ENCODE measurements at places on chromosomes 16 and 17.
A peak's percentile ranks its signal among the peaks of the same experiment; 100 is the strongest.

GRCh38 chr17:55325406-55325805, 60.6 kb downstream of the HLF start:
- peaks cover 5% of the 10 kb centered on the region for H3K27me3 ChIP-seq
- H3K36me3 ChIP-seq: no peaks in the 10 kb centered on the region
- H3K4me3 ChIP-seq: no peak overlapping the region

DNA sequence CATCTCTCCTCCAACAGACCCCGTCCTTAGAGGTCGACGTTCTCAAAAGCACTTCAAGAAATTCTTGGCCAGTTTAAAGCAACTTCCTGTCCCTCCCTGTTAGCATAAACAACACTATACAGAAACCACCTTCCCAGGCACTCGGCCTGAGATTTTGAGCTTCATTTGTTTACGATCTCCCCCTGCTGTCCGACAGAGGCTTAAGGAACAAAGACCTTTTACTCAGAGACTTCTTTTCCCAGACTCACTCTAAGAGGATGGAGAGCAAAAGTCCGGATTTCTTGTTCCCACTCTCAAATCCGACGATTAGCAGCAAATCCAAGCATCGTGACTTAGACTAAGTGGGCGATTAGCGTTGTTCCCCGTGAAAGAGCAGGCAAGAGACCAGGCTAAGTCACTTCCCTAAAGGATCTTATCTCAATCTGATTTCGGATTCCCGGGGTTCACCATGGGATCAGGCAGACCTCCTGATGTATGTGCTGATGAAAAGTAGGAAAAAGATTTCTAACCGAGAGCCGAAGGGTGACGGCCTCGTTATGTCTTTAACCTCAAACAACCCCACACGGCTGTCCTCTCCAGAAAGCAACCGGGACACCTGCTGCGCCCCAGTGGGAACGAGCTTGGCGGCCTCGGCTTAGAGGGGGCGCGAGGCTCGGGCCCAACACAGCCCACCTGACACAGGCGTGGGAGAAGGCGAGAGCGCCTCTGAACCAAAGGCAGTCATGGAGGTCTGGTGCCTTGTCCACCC, 598 bp downstream of the INPP5K start:
- peak overlapping the region; percentile 86 for H3K4me3 ChIP-seq
- peaks cover 35% of the 10 kb centered on the region for H3K4me1 ChIP-seq
- peaks cover 18% of the 10 kb centered on the region for H3K36me3 ChIP-seq
- peak; percentile 74 for DNase-seq

DNA sequence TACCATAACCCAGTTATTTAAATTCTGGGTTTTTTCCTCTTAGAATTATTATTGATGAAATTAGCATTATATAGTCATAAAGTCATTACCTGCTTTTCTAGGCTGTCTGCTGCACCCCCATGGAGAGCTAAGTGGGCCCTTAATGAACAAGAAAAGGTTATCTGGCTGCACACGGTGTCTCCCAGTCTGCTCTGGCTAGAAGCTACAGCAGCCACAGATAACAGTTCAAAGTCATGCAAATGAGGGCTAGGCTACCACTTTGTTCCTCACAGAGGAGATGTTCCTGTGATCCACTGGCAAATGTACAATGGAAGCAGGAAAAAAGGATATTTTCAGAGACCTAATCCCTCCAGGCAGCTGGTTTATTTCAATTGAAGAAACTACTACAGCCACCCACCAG, 112.1 kb downstream of the SNX11 start:
- H3K4me1 ChIP-seq: peaks cover 10% of the 10 kb centered on the region
- H3K27ac ChIP-seq: no peak overlapping the region
- DNase-seq: no peak
- peaks cover 4% of the 10 kb centered on the region for H3K36me3 ChIP-seq

- DNase-seq: no peak
- H3K36me3 ChIP-seq: no peaks in the 10 kb centered on the region
- H3K27ac ChIP-seq: no peak overlapping the region
- H3K4me1 ChIP-seq: peaks cover 15% of the 10 kb centered on the region
- no peak overlapping the region for H3K4me3 ChIP-seq
These were observed 5.4 kb upstream of the FSCN2 start for GRCh38 chr17:81522491-81523401.

DNA sequence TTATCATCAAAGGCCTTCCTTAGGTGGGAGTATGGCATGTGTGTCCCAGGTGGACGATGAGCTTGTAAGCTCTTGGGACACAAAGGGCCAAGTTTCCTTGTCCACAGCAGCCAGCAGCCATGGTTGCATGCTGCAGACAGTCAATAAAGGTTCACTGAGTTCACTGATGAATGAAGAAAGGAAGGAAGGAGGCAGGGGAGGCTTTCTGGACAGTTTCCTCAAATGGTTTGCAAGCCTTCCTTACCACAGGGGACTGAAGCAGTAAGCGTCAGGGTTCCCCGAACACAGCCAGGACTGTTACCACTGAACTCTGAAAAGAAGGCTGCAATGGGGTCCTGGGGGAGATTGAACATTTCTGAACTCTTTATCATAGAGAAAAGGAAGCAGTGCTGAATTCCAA, 111.1 kb downstream of the GAS7 start:
- no peak overlapping the region for H3K4me3 ChIP-seq
- H3K27ac ChIP-seq: no peak overlapping the region
- H3K27me3 ChIP-seq: no peaks in the 10 kb centered on the region

DNA sequence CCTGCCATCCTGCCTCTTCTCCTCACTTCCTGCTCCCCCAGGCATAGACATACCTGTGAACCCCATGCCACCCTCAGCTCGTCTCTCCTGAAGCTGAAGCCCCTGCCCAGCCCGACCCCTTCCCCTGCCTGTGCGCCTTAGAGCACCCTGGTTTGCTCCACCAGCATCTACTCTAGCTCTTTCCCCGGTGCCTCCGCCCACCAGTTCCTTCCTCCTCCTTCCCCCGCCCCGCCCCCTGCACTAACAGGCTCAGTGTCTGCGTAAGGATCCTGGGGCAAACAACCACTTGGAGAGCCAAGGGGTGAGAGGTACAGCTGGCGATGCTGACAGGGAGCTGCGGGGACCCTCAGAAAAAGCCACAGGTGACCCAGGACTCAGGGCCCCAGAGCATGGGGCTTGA, 1.9 kb downstream of the GPR142 start:
- H3K27me3 ChIP-seq: peaks cover 4% of the 10 kb centered on the region
- H3K4me1 ChIP-seq: peaks cover 15% of the 10 kb centered on the region

DNA sequence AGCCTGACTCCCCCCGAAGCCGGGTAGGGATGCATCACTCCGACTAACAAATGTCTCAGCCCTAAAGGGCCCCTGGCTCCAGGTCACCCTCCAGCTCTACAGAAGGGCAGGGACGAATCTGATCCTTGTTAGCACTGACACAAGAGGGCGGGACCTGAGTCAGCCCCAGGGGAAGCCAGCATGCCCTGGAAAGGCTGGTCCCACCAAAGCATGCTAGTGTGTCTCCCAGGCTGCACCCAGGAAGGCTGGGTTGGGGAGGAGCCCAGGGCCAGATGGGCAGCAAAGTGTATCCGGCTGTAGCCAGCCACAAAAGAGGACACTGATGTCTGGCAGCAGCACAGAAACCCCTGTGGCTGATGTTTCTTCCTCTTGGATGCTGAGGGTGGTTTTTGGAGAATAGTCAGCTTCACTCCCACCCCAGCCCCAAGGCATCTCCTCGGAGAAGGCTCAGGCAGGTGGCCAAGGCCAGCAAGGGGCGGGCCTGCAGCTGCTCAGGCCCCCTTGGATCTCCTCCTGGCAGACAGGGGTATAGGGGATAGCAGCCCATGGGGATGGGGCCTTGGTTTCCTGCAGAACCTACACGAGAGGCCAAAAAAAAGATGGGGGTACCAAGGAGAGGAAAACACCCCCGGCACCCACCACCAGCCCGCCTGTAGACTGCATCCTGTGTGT, 11.0 kb downstream of the NATD1 start:
- H3K4me1 ChIP-seq: no peaks in the 10 kb centered on the region
- H3K27me3 ChIP-seq: no peaks in the 10 kb centered on the region
- DNase-seq: no peak
- H3K4me3 ChIP-seq: no peak overlapping the region
- H3K27ac ChIP-seq: no peak overlapping the region

GRCh38 chr17:45435481-45435880, 2.8 kb upstream of the ARHGAP27 start:
- H3K27me3 ChIP-seq: no peaks in the 10 kb centered on the region
- no peak for DNase-seq
- no peak overlapping the region for H3K27ac ChIP-seq
- H3K36me3 ChIP-seq: peaks cover 16% of the 10 kb centered on the region

DNA sequence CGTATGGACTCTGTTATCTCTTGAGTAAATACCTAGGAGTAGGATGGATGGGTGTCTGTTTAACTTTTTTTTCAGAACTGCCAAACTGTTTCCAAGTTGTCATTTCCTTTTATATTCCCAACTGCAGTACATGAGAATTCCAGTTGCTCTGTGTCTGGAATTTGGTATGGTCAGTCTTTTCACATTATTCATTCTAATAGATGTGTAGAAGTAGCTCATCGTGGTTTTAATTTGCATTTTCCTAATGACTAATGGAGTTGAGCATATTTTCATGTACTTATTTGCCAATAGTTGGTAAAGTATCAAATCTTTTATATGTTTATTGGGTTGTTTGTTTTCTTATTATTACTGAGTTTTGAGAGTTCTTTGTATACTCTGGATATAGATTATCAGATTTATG, 27.0 kb downstream of the MRTFB start:
- no peaks in the 10 kb centered on the region for H3K36me3 ChIP-seq
- no peak overlapping the region for H3K27ac ChIP-seq
- no peak overlapping the region for H3K4me3 ChIP-seq
- no peaks in the 10 kb centered on the region for H3K27me3 ChIP-seq
- peaks cover 8% of the 10 kb centered on the region for H3K4me1 ChIP-seq

DNA sequence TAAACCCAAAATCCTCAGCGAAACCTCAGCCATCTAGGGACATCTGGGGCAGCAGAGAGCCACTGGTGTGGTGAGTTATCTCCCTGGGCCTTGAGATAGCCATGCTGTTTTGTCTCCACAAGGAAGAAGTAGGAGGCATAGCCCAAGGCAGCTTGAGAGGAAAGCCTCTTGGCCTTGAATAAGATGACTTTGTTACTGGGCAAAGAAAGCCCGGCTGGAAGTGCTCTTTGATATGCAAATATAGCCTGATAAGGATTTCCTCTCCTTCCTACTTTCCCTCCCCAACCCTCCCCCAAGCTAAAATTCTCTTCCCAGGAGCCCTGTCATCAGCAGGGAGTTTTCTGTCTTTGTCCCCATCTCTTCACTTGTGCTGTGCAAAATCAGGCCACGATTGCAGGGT, 694.4 kb downstream of the MAF start:
- no peak overlapping the region for H3K4me3 ChIP-seq
- peaks cover 47% of the 10 kb centered on the region for H3K36me3 ChIP-seq
- H3K27me3 ChIP-seq: no peaks in the 10 kb centered on the region

GRCh38 chr16:84774810-84775209, 45.0 kb upstream of the CRISPLD2 start:
- no peaks in the 10 kb centered on the region for H3K27me3 ChIP-seq
- H3K27ac ChIP-seq: peak overlapping the region; percentile 18
- no peak for DNase-seq

- H3K27me3 ChIP-seq: peaks cover 7% of the 10 kb centered on the region
- DNase-seq: no peak
- H3K27ac ChIP-seq: no peak overlapping the region
- no peaks in the 10 kb centered on the region for H3K4me1 ChIP-seq
- H3K36me3 ChIP-seq: no peaks in the 10 kb centered on the region
These were observed 248.7 kb downstream of the RBFOX3 start for GRCh38 chr17:79361873-79362771.

DNA sequence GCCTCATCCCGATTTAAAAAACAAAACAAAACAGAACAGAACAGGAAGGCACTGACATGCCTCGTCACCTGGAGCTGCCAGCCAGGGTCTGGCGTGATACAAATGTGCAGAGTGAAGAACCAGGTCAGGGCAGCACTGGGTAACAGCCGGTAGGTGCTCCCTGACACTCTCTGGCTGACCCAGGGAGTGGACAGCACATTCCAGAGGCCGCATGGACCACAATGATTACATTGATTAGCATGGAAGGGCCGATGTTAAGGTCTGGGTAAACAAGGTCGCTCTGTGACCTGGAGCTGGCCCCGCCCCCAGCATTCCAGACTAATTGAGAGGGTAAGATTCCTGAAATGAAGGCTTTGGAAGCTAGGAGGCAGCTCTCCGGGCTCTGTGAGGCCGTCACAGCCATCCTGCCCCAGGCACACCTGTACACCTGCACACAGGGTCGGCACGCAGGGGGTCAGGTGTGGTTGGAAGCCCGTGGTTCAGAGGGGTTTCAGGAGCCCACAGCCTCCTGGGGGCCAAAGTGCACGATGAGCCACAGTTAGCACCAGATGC, 21.4 kb downstream of the PIEZO1 start:
- H3K27me3 ChIP-seq: no peaks in the 10 kb centered on the region
- H3K4me1 ChIP-seq: peaks cover 42% of the 10 kb centered on the region

Measured in activated CD4-positive, alpha-beta memory T cell treated with anti-CD3 and anti-CD28 coated beads, Interleukin-2, amount 10 ng/mL, durations not matched to agents 7 days and 5 days (primary cell).